ENCODE measurements at places on chromosomes 16 and 17. TPM values are rescaled to one million over a fixed set of nuclear protein-coding genes. Genes with fewer than 3 reads are reported as not detected.

DNA sequence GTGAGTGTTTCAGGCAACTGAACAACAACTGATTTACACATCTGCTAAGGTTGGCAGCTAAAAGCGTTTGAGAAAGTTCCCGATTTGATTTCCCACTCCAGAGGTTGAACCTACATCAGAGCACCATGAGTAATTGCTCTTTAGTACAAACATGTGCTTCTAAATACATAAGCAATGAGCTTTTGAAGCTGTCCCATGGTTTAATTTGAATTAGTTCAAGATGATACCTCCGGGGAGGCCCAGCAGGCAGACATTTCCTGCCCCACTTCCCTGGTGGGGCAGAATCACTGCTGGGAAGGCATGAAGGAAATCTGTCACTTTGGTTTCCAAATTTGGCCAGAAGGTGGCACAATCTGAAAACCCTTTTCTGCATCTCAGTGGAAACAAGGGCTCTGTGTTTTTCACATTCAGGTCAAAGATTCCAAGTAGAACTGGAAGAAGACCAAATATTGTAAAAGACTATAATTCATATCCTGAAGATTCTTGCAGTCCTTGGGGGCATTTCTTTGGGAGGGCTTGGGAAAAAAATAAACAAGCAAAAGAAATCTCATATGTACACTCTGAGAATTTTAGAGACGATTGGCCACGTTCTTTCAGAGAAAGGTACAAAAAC, 176.2 kb upstream of the FAM20A start:
- peak; percentile 42 for DNase-seq

GRCh38 chr16:47416869-47417268, 44.0 kb downstream of the ITFG1 start:
- DNase-seq: no peak

- DNase-seq: no peak
Observed at GRCh38 chr17:30905742-30906100, 317 bp downstream of the TEFM start.

DNA sequence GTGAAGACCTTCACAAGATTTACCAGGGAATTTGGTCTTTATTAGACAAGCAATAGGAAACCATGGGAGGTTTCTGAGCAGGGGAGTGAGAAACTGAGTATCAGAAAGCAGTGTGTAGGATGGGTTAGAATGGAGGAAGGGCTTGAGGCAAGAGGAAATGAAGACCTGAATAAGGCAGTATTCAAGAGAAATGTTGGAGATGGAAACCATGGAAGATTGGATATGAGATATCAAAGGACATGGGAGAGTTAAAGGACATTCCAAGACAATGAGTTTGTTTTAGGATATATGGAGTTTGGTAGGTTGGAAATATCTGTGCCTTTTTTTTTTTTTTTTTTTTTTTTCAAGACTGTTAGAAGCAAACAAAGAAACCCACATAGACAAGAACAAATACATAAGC, 21.3 kb upstream of the FAM20A start:
- no peak for DNase-seq

GRCh38 chr17:32152130-32152529, 9.8 kb downstream of the RHOT1 start:
- DNase-seq: no peak

DNA sequence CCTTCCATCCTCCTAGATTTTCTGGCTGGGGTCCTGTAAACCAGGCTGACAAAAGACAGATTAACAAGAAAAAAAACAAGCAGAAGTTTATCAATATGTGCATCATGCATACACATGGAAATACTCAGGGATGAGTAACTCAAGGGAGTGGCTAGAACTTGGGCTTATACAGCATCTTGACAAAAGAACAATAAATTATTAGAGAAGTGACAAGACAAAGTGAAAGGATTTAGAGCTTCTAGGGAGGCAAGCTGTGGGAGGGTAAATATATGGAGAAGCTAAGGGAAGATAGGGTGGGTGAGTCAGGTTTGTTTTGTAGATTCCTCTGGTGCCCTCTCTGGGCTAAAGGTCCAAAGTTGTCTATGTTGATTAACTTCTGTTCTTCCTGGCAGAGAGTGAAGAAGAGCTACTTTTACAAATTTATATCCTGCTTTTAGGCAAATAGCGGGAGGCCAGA, 48.0 kb upstream of the NDRG4 start:
- DNase-seq: no peak

GRCh38 chr16:30927789-30928378, 4.5 kb downstream of the FBXL19 start:
- peak; percentile 56 for DNase-seq

GRCh38 chr17:50459756-50460155, 8.9 kb downstream of the CHAD start:
- no peak for DNase-seq

- no peak for DNase-seq
Observed at GRCh38 chr16:51996516-51996915, 550.4 kb downstream of the TOX3 start.

DNA sequence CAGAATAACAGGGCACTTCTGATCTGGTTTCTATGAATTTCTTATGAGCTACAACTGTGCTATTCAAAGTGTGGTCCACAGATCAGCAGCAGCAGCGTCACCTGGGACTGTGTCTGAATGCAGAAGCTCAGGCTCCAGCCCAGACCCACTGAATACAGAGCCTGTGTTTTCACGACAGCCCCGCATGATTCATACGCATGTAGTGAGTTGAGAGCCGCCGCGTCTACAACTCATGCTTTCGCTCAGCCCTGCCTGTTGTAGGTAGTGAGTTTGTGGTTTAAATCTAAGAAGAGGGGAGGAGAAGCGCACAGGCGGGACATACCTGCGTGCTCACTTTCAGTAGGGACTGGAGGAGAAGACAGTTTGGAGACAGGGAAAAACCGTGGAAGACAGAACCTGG, 28.5 kb upstream of the ELAC2 start:
- DNase-seq: no peak

- DNase-seq: peak; percentile 73
Observed at GRCh38 chr17:73343168-73343634, 31.4 kb upstream of the CDC42EP4 start.

DNA sequence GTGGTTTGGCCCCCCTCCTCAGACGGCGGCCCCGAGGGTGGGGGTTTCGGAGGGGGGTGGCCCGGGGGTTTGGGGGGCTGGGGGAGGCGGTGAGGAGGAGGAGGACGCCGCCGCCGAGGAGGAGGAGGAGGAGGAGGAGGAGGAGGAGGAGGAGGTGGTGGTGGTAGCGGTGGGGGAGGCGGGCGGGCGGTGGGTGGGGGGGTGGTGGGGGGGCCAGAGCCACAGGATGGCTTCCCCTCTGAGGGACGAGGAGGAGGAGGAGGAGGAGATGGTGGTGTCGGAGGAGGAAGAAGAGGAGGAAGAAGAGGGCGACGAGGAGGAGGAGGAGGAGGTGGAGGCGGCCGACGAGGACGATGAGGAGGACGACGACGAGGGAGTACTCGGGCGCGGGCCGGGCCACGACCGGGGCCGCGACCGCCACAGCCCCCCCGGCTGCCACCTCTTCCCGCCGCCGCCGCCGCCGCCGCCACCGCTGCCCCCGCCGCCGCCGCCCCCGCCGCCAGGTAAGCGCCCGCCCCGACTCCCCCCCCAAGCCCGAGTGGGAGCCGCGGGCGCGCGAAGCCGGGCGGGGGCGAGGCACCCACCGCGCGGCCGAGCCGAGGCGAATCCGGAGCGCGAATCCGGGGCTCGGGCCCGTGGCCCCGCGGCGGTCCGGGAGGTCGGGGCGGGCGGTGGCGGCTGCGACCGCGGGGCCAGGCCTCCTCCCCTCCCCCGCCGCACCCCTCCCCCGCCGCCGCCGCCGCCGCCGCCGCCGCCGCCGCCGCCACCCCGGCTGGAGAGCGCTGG, 3.8 kb upstream of the CHD3 start:
- peak; percentile 35 for DNase-seq

DNA sequence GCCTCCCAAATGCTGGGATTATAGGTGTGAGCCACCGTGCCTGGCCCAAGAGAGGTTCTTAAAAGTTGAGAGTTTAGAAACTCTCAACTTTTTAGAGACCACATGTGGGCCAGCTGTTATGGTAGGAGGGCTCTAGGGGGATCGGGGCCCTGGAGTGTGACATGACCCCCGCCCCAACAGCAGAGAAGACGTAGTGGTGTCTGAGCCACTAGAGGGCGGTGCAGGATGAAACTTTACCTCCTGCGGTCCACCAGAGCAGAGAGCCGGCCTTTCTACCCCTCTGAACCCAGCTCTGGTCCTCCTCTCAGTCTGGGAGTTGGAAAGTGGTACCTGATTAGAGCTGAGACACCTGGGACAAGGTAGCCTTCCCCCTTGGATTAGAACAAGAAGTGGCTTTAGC, 7.4 kb downstream of the CDK5RAP3 start:
- DNase-seq: peak; percentile 63

DNA sequence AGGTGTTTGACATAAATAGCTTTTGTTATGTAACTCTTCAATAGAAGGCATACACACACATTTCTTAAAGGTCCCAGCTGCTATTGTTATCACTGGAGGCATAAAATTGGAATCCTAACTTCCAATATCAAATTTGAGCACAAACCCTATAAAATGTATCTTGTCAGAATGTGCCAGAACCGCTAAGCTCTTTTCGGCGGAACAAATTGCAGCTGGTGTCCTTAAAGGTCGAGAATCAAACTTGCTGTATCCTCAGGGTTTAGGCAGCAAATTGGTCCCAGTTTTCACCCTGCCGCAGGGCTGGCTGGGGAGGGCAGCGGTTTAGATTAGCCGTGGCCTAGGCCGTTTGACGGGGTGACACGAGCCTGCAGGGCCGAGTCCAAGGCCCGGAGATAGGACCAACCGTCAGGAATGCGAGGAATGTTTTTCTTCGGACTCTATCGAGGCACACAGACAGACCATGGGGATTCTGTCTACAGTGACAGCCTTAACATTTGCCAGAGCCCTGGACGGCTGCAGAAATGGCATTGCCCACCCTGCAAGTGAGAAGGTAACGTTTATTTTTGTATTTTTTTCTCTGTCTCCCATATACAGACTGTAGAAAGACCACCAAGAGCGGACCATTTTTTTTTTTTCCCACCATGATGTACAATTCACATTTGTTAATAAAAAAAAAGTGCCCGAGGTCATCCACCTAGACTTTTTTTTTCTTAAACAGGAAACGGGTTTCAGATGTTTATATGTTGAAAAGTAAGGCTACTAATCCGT, 297.1 kb downstream of the IRF8 start:
- no peak for DNase-seq

DNA sequence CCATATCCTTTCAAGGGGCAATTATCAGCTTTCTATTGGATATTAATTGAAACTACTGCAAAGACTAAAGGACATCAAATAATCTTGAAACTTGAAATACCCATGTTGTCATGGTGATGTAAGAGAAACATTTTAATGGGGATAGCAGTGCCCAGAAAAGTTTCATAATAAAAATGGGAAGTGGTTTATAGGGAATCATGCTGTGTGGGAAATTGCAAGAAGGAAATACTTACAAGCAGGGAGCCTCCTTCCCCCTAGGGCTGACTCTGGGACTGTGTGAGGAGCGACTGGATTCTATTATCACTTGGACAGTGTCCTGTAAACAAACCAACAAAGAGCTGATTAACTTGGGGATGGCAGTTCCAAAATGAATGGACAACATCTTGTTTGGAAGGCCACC, 1393.1 kb upstream of the GOT2 start:
- no peak for DNase-seq

GJD3 gene
- total RNA-seq: 1.3 TPM

LPCAT2 gene
- total RNA-seq: 10.8 TPM

ZFHX3 gene
- total RNA-seq: 12.6 TPM

CDK5R1 gene
- 1.7 TPM for total RNA-seq

RNF157 gene
- 11.1 TPM for total RNA-seq

C17orf78 gene
- total RNA-seq: not detected

CA5A gene
- not detected for total RNA-seq
